ENCODE measurements at places on chromosomes 12 and 14.

DNA sequence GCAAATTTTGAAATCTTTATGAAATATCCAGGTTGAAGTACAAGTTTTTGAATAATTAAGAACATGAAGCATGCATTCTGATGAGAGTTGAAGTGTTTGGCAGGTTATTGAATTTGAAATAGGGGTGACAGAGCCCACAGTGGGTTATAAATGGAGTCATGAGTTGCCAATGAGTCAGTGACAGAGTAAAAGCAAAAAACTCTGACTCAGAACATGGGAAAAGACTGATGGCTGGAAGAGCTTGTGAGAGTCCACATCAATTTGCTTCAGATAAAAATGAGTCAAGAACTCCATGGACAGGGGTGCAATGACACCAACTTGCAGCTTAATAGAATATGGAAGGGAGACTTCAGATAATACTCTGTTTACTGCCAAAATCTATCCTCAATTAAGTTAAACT lies 105.3 kb downstream of the SLC6A15 start:
- no peak for DNase-seq

DNA sequence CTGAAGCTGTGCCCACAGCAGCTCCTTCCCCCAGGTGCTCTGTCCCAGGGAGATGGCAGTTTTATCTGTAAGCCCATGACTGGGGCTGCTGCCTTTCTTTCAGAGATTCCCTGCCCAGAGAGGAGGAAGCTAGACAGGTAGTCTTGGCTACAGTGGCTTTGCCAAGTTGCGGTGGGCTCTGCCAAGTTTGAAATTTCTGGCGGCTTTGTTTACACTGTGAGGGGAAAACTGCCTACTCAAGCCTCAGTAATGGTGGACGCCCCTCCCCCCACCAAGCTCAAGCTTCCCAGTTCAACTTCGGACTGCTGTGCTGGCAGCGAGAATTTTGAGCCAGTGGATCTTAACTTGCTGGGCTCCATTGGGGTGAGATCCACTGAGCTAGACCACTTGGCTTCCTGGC lies 124.7 kb downstream of the MSRB3 start:
- no peak for DNase-seq

DNA sequence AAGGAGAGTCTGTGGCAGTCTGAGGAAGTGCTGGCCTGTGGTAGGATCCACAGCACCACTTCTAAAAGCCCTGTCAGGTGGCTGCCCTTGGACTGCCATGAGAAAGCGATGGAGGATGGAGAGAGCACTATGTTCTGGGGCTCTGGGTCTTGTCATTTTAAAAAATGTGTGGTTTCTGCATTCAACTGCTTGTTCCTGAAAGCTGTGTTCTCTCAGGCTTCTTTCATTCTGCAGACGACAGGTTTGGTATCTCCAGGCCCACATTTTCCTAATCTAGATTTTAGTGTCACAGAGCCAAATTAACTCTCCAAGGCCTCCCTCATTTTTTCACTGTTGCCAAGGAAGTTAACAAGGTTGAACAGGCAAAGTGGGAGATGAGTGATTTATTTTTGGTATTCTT lies 10.5 kb downstream of the OVCH1 start:
- DNase-seq = no peak

GRCh38 chr12:131309700-131310099 lies 356.0 kb downstream of the ADGRD1 start:
- DNase-seq = no peak

DNA sequence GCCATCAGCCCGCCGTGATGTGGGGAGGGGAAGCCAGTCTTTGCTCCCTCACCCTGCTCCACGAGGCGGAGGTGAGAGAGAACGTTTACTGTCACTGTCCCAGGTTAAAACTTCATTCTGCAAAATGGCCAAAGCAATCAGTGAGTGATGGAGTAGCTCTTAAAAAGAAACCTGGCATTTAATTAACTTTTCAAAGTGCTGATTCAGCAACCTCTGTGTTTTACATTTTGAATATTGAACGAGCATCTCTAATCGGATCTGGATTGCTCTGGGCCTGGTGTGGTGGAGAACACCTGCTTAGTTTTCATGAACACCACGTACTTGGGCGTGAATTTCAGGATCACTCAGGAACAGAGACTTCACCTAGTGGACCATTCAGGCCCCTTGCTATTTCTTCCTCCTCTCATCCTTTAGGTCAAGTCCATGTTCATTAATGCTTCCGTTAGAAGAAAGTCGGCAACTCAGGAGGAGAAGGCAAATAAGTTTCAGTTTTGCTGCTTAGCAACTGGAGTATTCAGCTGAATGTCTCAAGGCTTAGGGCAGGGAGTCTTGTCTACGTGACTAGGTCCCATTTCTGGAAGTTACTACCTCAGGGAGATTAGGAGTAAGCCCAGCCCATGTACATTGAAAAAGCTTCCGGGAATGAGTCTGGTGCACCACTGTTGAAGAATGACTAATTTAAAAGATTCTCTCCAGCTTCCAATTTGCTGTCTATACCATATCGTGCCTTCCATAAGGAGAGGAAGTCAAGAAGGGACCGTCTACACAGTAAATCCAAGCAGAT lies 68.2 kb downstream of the IFT43 start:
- no peak for DNase-seq

- no peak for DNase-seq
These were observed 27.8 kb downstream of the RPGRIP1 start for GRCh38 chr14:21307637-21308036.

GRCh38 chr14:68521961-68522509 lies 270.8 kb downstream of the ZFP36L1 start:
- no peak for DNase-seq

- no peak for DNase-seq
These were observed 108.5 kb upstream of the ESRRB start for GRCh38 chr14:76267322-76268046.

DNA sequence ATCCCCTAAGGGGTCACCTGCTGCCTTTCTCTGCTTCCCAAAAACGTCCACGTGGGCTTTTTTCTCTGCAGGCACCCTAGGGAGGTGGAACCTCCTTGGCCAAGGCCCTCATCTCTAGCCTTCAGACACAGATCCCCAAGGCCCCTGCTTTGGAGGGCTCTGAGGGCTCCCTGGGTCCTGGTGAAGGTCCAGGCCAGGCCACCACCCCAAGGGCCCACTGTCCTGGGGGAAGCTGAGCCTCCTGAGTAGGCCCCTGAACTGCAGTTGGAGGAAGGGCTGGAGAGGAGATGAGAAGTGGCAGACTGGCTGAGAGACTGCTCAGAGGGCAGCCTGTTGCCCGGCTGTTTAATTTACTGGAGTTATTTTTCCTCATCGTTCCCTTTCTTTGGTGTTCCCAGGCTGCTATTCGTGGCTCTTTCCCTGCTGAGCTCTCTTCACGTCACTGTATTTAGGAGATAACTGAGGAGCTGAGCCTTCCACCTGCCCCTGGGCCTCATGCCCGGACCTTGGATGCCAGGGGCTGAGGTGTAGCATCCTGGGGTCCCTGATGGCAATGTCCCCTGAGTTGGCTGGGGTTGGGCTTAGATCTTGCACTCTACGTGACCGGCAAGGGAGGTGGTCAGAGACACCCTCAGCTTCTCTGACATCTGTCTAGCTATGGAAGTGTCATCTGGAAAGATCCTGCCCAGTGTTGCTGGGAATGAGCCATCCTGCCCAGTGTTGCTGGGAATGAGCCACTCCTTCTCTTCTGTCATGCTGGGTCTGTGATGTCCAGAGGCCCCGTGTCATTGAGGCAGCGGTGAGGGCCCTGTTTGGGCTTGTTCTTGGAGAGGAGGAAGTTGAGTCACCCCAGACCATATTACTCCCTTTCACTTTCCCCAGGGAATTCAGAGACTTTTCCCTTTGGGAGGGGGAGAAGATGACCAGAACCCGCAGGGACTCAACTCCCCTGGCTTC lies 139.8 kb downstream of the TSPAN9 start:
- DNase-seq = no peak

- no peak for DNase-seq
These were observed 91.4 kb upstream of the CPM start for GRCh38 chr12:69024413-69024812.

DNA sequence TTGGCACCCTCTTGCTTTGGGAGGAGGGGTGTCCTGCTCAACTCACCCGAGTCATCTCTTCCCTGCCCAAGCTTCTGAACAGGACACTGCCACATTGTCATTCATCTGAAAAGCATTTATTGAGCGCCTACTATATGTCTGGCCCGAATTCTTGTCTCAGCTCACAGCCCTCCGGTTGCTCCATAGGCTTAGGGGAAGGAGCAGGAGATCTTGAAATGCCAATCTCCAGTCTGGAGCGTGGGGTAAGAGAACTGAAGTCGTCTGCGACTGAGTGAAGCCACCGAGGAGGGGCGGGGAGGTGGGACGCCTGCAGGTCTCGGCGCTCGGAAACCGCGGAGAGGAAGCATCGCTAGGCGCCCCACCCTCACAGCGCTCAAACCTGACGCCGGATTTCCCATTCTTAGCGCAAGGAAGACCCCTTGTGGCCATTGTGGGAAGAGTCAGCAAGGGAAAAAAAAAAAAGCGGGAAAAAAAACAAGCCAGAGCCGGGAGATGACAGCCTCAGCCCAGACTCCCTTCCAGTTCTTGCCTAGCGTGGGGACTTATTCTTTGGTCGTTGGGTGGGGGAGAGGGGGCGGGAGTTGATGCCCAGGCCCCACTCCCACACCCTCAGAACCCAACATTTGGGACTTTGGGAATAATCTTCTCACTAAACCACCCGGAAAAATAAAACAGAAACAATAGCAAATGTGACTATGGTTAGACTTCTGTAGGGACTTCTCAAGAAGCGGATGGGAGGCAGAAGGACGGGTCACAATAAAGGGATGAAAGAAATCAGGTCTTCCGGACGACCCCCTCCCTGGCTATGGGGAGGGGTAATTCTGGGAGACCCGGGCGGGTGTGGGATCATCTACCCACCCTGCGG lies 28.2 kb upstream of the SMUG1 start:
- peak; percentile 50 for DNase-seq

DNA sequence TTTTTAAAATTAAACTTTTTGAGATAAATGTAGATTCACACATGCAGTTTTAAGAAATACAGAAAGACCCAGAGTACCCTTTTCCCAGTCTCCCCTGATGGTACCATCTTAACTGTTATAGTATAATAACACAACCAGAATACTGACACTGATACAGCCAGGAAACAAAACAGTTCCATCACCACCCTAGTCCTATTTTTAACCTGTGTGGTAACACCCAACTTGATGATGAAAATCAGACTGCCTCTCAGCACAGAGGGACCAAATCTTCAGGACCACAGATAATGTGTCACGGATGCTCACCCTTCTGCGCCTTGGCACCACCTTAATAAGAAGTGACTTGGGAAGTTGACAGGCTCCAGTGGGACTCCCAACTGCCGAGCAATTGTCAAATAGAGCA lies 18.1 kb downstream of the FBXO21 start:
- DNase-seq = no peak

GRCh38 chr12:56257071-56257470 lies 1.1 kb downstream of the ANKRD52 start:
- no peak for DNase-seq

GRCh38 chr12:15690320-15690719 lies 98.9 kb downstream of the EPS8 start:
- DNase-seq = no peak

GRCh38 chr12:112192475-112192874 lies 67.1 kb downstream of the TRAFD1 start:
- DNase-seq = no peak

DNA sequence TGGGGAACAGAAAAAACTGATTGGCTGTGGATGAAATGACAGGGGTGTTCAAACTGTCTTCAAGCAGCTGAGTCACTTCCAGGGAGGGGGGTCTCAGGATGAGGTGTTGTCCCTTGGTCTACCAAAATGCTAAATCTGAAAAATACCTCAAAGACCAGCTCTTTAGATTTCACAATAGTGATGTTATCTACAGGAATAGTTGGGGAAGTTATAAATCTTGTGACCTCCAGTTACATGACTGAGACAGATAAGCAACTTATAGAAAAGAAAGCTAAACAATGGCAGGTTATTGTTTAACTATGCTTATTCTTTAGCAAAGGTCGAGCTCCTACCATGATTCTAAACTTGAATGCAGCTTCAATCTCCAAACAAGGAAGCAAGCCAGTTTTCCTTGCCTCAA lies 125.4 kb downstream of the SYT10 start:
- no peak for DNase-seq

- DNase-seq = no peak
These were observed 180.7 kb upstream of the SLC38A2 start for GRCh38 chr12:46553266-46553665.

DNA sequence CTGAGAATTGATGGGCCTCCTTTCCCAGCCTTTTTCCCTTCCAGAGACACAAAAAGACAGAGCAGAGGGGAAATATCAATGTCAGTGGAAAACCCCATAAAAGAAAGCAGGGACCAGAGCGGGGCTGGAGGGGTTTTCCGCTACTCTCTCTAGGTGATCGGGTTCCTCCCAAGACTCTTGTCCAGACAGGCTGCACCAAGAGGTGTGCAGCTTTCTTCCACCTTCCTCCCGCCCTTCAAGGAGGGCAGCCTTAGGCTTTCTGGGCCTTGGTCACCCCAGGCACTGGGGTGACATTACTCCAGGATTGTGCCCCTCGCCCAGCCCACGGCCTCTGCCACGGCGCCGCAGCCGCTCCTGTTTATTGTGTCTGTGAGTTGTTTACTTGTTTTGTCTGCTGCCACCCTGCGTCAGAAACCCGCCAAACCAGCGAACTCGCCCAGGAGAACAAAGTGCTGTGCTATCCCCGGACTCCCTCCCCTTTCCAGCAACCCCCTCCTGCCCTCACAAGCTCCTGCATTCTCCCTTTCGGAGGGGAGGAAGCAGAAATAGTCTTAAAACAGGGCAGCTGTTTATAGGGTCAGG lies 6.7 kb upstream of the HOXC6 start:
- no peak for DNase-seq

DNA sequence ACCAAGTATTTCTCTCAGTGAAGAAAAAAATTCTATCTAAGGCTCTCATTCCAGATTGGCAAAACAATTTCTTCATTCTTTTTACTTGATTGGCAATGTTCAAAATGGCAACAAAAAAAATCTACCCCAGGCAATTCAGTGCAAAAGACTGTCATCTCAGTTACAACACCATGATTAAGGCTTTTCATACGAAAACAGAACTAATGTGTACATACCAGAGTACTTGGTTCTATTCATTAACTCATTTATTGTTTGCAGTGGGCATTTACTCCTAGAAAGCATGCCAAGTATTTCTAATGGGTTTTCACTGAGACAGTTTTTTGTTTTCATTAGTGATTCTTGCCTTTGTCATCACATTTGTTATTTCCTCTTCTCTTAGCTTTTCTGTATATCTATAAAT lies 33.0 kb downstream of the DBX2 start:
- no peak for DNase-seq

DNA sequence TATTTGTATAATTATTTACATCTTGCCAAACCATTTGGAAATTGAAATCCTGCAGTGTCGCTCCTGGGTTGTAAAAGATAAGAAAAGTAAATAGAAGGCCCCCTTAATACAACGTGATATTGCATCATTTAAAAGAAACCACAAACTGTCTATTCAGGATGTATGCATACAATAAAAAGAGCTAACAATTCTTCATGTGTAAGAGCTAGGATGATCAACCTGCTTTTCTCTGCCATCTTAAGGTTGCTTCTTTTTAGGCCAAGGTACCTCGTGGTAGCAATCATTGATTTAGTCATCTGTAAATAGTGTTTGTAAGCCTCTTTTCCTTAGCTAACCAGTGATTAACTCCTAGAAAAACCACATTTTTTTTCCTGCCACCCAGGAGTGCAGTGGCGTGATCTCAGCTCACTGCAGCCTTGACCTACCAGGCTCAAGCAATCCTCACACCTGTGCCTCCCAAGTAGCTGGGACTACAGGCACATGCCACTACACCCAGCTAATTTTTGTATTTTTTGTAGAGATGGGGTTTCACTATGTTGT lies 3.3 kb upstream of the USP44 start:
- DNase-seq = no peak

- no peak for DNase-seq
These were observed 26.0 kb downstream of the ADIPOR2 start for GRCh38 chr12:1716911-1717310.

- DNase-seq = no peak
These were observed 1413.2 kb downstream of the LRFN5 start for GRCh38 chr14:43019826-43020225.
